Esophagus mucosa (tissue), 1 donor: ENCODE measurements at places on chromosomes 16 and 17. TPM values are rescaled to one million over a fixed set of nuclear protein-coding genes. Genes with fewer than 3 reads are reported as not detected.

CDRT15 gene
- total RNA-seq, result not detected

DNA sequence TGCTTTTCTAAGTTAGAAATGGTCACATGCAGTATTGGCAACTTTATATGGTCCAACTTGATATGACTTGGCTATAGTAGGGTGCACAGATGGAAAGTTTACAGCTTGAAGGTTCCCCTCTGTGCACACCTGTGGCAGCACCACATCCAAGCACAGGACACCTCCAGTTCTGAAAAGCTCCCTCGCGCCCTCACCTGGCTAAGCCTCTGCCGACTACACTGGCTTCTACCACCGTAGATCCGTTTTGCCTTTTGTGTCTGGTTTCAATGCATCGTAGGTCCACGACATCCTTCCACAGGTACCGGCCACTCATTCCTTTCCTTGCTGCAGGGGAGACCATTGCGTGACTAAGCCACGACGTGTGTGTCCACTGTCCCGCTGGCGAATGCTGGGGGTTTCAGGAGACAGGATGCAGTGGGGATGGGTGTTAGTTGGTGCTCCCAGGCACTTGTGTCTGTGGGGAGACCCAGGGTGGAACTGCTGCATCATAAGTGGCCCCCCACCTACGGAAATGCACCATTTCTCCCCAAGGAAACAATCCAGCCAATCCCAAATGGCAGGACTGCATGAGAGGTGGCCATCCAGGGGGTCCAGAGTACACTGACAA, 4.9 kb upstream of the RASD1 start:
- no peak for ATAC-seq

DNA sequence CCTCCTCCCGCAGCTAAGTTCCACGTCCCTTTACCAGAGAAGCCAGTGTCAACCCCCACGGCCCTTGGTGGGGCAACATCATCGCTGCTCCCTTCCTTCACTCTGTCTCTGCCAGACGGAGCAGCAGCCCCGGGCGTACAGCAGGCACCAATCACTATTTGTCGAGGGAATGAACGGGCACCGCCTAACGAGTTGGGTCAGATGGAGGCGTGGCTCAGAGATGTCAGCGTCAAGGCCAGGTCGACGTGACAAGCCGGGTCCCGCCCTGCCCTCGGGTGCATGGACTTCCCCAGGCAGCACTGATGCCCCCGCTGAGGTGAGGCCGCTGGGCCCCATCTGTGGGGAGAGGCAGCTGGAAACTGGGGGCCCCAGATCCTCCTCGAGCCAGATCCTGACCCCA, 50.0 kb downstream of the CBFA2T3 start:
- ATAC-seq, result peak; percentile 72

DNA sequence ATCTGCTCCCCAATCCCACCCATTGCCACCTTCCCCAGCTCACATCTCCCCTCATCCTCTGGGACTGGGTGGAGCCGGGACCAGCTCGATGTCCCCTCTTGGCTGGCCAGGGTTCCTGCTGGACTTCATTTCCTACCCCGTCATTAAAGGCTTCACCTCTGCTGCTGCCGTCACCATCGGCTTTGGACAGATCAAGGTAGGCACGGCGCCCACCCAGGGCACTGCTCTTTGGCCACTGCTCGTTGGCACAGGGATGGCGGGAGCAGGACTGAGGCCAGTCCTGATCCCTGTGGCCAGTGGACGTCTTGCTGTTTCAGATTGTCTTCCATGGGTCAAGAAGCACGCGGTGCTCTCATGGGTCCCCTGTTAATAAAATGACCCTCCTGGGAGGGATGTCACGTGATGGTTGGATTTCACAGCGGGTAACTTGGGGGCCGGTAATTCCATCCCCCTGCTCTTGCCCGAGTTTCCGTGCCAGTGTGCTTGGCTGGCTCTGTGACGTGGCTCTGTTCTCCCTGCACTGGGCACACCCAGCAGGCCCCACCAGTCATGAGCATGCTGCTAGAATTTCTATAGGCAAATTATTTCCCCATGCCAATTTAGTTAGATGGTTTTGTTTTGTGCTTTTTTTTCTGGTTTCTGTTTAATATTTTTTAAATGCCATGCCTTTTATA, 3.1 kb downstream of the SLC26A11 start:
- ATAC-seq, result no peak

BAHCC1 gene
- 4.2 TPM for total RNA-seq

- no peak for ATAC-seq
Measured at GRCh38 chr16:22302776-22303363, 5.7 kb downstream of the POLR3E start.

DNA sequence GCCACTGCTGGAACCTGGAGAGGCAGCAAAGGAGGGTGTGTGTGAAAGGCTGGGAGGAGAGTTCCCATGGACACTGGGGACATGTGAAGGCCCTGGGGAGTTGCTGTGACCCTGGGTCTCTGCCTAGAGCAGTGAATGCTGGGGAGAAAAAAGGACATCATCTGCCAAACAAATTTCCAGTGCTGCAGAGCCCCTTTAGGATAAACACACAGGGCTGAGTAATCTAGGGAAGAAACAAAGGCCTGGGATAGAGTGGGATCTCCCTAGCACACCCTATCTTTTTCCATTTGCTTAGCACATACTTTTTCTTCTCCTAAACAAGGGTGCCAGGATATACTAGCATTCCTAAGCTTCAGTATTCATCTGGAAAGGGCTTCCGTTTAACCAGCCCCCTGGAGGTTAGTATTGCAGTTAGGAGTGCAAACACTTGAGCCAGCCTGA, 3.3 kb upstream of the HIGD1B start:
- ATAC-seq, result no peak

GRCh38 chr16:63458846-63459245, 1422.6 kb upstream of the CDH8 start:
- no peak for ATAC-seq

DNA sequence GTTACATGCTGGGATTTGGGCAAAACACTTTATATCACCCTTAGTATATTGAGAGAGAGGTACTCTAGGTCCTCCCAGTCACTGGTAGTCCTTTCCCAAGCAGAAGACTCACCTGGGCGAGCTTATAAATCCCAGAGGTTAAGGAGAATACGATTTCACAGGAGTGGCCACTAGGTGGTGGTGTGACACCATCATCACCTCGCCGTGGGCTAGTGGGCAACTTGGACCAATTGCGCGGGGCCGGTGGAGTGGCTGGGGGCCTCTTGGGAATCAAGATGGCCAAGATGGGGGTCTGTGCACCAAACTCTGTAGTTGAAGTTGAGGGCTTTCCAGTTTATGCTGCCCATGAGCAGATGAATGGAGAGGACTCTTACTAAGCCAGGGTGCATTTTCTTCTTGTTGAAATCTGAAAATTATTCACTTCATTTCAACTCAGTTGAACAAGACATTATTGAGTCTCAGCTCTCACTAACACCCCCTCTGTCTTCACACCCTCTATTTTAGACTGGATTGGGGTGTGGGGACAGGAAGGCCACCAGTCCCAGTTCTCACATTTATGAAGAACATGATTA, 38.2 kb upstream of the PIRT start:
- peak; percentile 55 for ATAC-seq

- ATAC-seq, result peak; percentile 46
Measured at GRCh38 chr16:27470567-27471431, 68.8 kb downstream of the IL21R start.

TBC1D3 gene
- total RNA-seq, result not detected
